Kidney glomerular epithelial cell (primary cell): ENCODE measurements at places on chromosomes 5 and 9.

DNA sequence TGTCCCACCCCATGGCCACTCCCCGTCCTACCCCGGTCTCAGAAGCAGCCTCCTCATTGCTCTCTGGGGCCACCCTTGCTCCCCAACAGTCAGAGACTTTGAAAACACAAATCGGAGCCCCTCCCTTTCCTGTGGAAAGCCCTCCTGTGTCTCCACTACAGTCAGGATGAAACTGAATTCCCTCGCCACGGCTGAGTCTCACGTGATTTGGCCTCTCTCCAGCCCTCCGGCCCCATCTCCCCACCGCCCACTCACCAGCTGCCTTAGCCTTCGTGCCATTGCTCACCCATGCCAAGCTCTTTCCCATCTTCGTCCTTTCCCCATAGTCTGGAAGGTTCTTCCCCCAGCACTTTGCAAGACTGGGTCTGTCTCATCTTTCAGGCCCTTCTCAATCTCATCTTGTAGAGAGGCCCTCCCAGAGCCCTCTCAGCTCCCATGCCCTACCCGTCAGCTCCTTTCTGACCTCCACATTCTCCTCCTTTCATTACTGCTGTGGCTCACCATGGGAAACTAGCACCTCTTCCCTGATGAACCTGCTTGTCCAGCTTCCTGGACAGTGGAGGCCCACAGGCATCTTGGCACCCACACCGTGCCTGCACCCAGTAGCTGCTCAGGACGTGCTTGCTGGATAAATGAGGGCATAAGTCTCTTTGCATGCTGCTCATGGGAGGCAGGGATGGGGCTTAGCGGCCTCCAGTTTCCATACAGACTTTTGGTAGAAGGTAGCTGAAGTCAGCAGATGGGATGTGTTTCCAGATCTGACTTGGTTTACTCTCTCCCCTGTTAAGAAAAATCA lies 126.4 kb upstream of the COL5A1 start:
- DNase-seq = no peak

GRCh38 chr9:129282272-129282671 lies 104.2 kb upstream of the IER5L start:
- DNase-seq = no peak

GRCh38 chr9:127244609-127245601 lies 19.7 kb upstream of the GARNL3 start:
- DNase-seq = peak; percentile 90

DNA sequence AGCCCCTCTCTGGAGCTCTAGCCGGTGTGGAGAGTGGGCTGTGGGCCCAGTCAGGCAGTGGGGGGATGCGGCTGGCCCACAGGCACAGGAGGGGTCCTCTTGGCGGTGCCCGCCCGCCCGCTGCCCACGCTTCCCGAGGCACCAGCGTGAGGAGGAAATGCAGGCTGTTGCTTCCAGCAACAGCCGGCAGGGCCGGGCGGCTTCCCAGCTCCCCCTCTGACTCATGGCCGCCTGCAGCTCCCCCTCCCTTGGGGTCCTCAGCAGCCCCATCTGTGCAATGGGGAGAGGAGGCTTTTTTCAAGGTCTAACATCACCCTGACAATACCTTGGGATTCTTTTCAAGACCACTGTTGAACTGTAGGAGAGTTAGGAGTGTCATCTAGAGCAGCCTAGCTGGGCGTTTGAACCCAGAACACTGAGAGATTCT lies 10.4 kb downstream of the CXXC5 start:
- no peak for DNase-seq

- no peak for DNase-seq
These were observed at the start of gene HMHB1 for GRCh38 chr5:143812085-143812705. Gene HMHB1 (plus strand): TSS chr5:143812161.

DNA sequence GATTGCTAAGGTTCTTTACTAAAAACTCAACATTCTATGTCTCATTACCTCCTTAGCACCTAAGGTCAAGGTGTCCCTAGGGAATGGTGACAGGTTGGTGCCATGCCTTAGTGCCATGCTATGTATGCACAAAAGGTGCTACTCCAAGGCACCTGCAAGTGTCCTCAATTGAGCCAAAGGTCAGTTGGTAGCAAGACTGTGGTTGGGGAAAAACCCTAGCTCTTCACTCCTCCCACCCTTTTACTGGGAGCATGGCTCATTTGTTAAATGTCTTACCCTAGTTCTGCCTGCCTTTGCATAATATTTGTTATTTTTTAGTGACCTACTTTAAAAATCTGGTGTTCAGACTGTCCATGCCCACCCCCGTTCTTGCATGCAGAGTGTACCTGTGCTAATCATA lies 17.0 kb downstream of the ACO1 start:
- DNase-seq = no peak

DNA sequence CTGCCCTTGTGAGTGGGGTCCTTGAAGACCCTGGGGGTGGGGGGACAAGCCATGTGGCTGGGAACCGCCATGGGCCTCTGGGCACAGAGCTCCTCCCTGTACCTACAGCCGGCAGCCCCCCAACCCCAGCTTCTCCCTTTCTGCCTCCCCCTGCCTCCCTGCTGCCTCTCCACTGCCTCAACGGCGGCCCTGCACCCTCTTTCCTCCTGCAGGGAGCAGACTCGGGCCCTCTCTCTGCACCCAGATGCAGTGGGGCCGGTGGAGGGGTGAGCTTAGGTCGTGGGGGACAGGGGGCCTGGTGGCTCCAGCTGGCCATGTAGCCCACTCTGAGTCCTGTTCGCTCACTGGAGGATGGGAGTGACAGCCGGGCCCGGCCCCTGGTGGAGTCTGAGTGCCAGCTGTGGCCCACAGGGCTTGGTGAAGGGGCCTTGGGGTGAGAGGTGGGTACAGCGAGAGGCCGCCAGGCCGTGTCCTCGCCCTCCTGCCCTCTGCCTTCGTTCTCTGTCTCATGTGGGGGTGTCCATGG lies 139.3 kb upstream of the COL5A1 start:
- no peak for DNase-seq

GRCh38 chr5:109454731-109455505 lies 45.1 kb upstream of the PJA2 start:
- peak; percentile 51 for DNase-seq

DNA sequence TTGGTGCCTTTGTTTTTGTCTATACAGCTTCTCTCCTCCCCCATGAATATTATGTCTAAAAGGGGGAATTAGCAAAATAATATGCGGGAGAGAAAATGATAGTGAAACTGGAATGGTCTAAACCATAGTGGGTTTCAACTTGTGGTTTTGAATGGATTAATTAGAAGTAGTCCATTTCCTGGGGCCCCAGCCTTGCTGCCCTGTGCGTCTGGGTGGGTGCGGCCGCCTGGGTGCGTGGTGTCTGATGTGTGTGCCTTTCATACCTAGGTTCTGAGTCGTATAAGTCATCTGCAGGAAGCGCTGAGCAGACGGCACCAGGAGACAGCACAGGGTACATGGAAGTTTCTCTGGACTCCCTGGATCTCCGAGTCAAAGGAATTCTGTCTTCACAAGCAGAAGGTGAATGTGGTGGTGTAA lies 120.0 kb upstream of the CACNA1B start:
- DNase-seq = peak; percentile 15

GRCh38 chr5:139149477-139150199 lies 48.5 kb downstream of the SIL1 start:
- no peak for DNase-seq

GRCh38 chr9:38311382-38312270 lies 80.9 kb upstream of the ALDH1B1 start:
- peak; percentile 7 for DNase-seq

DNA sequence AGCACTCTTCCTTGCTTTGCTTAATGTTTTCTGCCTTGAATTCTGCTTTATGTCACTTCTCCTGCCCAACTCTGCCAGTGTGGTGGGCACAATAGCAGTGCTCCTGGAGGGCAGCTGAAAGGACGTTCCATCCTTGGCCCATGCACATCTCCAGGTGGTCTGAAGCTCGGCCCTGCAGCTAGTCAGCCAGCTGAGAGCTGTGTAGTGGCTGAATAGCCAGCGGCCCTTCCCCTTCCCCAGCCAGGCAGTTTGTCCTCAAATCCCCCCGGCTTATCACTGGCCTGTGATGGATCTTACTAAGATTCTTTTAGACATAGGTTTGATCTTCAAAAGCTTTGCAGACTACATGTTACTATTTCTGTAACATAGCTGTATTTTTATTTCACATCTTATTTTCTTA lies 42.7 kb upstream of the ANGPTL2 start:
- no peak for DNase-seq

GRCh38 chr5:40381676-40382363 lies 297.9 kb upstream of the PTGER4 start:
- no peak for DNase-seq

GRCh38 chr5:172088801-172089200 lies 82.4 kb upstream of the FBXW11 start:
- DNase-seq = no peak

GRCh38 chr5:122880749-122881148 lies 35.3 kb downstream of the SNX24 start:
- no peak for DNase-seq

GRCh38 chr9:26053954-26054353 lies 375.7 kb upstream of the TUSC1 start:
- no peak for DNase-seq

DNA sequence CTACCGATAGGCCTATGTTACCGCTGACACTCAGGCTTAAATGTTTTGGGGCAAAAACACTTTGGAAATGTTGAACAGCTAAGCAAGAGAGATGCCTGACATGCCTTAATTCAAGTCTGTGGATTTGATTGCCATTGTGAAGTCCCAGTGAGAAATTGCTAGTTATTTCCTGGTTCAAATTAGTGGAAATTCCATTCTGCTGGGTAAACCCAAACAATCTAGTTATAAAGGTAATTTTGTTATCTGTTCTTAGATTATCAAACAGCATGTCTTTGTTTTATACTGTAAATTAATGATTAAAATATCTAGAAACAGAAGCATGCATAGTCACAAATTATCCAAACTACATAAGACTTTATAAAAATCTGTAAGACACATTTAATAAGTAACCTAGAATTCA lies 96.6 kb downstream of the PJA2 start:
- no peak for DNase-seq

GRCh38 chr5:43357067-43357466 lies 43.9 kb upstream of the HMGCS1 start:
- DNase-seq = no peak

- DNase-seq = no peak
These were observed 1.4 kb upstream of the NDFIP1 start for GRCh38 chr5:142107036-142107735.

DNA sequence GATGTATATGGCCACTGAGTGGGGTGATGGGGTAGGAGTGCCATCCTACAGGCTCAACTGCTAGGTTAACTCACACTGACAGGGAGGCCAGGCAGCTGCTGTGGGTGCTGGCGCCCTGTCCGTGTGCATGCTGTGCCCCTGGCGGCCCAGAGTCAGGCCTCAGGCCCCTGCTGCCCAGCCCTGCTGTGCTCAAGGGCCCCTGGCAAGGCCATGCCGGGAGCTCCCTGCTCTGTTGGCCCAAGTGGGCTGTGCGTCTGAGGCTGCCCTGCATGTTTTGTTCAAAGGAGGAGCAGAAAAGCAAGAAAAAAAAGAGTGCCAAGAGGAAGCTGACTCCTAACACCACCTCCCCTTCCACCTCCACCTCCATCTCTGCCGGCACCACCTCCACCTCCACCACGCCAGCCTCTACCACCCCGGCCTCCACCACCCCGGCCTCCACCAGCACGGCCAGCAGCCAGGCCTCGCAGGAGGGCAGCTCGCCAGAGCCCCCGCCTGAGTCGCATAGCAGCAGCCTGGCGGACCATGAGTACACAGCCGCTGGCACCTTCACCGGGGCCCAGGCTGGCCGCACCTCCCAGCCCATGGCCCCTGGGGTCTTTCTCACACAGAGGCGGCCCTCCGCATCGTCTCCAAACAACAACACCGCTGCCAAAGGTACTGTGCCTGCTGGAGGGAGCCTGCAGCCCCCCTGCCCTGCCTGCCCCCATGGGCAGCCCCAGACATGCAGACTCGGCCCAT lies 100.1 kb downstream of the PHF2 start:
- no peak for DNase-seq

DNA sequence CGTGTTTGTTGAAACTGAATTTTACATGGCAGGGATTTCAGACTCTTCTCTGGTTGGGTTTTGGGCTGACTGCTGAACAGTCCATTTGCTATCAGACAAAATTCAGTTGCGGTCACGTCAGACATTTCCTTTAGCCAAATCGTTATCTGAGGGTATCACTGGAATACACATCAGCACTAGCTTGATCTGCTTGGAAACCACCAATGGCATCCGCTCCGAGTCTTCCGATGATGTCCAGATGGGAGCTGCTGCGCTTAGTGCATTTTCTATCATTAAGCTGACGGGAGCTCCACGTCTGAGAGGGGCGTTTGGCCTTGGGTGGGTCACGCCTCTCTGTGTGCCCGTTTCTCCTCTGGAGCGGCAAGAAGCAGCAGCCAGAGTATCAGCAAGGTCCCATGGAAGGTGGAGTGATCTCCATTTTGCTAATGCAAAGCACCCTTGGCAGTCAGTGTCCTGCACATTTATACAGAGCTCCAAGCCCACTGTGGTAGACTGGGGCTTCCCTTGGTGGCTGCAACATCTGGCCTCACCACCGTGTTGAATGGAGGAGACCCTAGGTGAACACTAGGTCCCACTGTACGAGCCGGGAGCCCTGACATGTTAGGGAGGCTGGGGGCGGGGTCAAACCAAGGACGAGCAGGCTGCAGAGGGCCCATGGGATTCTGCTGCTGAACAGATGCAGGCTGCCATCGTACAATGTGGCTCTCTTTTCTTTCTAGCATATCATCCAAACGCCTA lies 134.6 kb upstream of the PHYKPL start:
- no peak for DNase-seq

GRCh38 chr5:139276426-139276825 lies 17.1 kb upstream of the MATR3 start:
- DNase-seq = no peak

- DNase-seq = no peak
These were observed 34.5 kb downstream of the DAB2IP start for GRCh38 chr9:121685795-121686377.

GRCh38 chr5:140966293-140967225 lies at the start of gene PCDHAC2:
Gene PCDHAC2 (plus strand): TSS chr5:140966476. CDS start chr5:140966767, 291 bp downstream.
- DNase-seq = peak; percentile 70

DNA sequence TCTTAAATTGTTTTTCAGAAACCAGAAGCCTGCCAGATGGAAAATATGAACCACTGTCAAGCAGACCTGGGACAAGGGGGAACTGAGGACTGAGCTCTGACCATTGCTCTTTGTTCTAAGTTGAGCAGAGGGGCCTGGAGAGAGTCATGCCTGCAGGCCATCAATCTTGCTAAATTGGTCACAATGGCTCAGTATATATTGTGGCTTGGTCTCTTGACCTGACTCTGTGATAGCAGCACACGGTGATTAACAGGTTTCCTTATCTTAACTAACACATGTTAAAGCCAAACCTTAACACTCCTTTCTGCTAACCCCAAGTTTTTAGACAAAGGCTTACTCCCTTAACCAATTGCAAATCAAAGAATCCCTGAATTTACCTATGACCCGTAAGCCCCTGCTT lies 1281.2 kb upstream of the NUDT12 start:
- no peak for DNase-seq

GRCh38 chr5:565782-566440 lies 41.7 kb upstream of the SLC9A3 start:
- no peak for DNase-seq

- DNase-seq = no peak
These were observed 44.2 kb downstream of the NR6A1 start for GRCh38 chr9:124726886-124727285.

GRCh38 chr5:82662340-82662739 lies 384.2 kb upstream of the RPS23 start:
- peak; percentile 10 for DNase-seq

GRCh38 chr5:123098767-123099513 lies 9.9 kb downstream of the PRDM6 start:
- no peak for DNase-seq
